Thoracic aorta (tissue), 2 donors: ENCODE measurements at places on chromosomes 7 and 10. TPM values are rescaled to one million over a fixed set of nuclear protein-coding genes. Genes with fewer than 3 reads are reported as not detected.

MUC12 gene
- not detected for total RNA-seq

MMP21 gene
- total RNA-seq = not detected

GRCh38 chr10:124003871-124004662 lies 89.3 kb downstream of the CHST15 start:
- DNase-seq = no peak

ITGB1 gene
- total RNA-seq = 1,541 TPM

DNA sequence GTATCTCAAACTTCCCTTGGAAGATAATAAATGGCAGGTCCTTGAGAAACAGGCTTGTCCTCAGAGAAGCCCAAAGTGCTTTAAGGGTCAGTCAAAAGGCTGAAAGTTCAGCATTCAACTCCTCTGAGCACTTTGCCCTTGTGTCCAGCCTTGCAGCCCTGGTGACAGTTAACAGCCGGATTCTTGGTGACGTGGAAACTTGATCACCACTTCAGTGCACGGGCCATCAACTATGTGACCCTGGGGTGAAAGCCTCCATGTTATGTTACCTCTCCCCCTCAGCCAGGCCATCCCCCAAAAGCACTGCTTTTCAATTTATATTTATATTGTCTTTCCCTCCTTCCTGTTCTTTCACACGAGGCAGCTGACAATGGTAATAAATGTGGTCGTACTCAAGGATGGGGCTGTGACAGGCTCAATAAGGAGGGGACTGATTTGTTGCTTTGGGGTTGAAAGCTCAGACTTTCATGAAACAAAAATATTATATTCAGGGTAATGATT lies 164.0 kb upstream of the NRP1 start:
- no peak for DNase-seq

DNA sequence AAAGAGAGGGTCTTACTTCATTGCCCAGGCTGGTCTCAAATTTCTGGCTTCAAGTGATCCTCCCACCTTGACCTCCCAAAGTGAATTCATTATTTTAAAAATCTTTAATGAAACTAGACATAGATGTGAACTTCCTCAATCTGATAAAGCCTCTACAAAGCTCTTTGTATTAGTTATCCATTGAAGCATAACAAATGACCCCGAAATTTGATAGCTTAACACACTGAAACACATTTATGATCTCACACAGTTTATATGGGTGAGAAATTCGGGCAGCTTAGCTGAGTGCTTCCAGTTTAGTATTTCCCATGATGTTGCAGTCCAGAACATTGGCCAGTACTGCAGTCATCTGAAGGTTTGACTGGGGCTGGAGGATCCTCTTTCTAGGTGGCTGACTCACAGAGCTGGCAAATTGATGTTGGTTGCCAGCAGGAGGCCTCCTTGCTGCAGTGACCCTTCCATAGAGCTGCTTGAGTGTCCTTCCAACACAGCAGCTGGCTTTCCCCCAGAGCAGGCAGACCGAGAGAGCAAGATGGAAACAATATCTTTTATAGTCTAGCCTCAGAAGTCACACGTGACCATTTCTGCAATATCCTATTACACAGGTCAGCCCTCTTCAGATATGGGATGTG lies 16.6 kb upstream of the WNT8B start:
- no peak for DNase-seq

DNA sequence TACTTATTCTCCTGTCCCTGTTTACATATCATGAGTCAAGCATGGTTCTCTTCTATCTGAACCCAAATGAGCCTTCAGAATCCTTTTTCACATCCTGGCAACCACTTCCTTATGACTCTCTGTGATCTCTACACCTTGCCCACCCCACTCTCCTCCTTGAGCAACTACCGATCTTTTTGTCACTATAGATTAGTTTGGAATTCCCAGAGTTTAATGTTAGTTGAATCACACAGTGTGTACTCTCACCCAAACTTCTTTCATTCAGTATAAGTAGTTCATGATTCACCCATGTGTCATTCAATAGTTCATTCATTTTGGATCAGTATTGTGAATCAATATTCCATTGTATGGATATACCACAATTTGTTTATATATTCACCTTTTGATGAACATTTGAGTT lies 55.3 kb downstream of the TFAM start:
- no peak for DNase-seq

- no peak for DNase-seq
Measured at GRCh38 chr7:142482891-142483658, 225.2 kb upstream of the PRSS58 start.

DNA sequence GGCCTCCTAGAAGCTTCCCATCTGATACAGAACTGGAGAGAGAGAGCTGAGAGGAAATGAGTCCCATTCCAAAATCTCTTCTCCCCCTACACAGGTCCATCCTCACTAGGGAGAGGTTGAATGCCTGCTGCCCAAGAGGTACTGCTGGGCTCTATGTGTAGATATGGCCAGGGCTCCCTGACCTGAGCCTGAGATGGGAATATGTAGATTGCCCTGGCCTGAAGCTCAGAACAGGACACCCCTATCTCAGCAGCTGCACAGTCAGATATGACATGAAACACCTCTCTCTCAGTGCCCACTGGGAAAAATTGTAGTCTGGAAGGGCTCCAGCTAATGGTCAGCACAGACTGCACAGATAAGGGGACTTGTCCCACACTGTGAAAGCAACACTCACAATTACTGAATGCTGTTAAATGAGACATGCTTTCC lies 3.1 kb upstream of the IFIT1B start:
- DNase-seq = no peak

ANKRD2 gene
- total RNA-seq = not detected

- DNase-seq = no peak
Measured at GRCh38 chr7:114073701-114074100, 154.9 kb upstream of the PPP1R3A start.

- DNase-seq = no peak
Measured at GRCh38 chr7:75983471-75984129, 10.8 kb downstream of the TMEM120A start.

GALNT17 gene
- total RNA-seq = 20.8 TPM

ZCCHC24 gene
- total RNA-seq = 82.9 TPM

SEC61G gene
- 376 TPM for total RNA-seq

DNA sequence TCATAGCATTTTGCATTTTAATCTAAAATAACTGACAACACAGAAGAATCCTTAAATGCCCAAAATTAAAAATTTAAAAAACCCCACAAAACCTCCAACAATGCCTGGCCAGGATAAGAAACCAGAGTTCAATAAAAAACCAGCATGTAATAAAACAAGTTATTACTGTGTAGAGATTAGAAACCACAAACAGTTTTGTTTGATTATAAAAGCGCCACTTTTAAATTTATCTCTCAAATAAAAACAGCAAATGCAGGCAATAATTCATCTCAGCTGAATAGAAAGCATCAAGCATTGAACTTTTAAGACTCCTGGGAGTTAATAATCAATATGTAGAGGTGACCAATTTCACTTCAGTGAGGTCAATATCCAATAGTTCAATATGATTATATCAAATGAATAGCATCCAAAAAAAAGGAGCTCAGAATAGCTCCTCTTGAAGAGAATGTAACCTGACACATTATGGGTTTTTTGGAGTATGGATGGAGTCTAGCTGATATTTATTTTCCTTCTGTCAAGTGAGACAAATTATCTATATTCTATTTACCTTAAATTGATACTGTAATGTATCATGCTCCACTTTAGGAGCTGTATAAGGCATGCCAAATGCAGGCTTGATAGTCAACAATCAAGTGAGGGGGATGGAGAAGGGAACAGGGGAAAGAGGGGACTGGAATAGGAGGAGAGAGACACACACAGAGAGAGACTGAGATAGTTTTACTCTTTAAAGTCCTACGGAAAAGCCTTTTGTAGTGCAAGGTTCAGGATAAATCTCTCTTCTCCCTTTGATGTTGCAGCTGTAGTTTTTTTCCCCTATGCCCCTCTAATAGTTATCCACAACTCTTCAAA lies 130.9 kb downstream of the RSU1 start:
- DNase-seq = no peak

- peak; percentile 33 for DNase-seq
Measured at GRCh38 chr10:103145860-103146466, 47.1 kb downstream of the NT5C2 start.
